ENCODE measurements at places on chromosomes 6 and 20. TPM values are rescaled to one million over a fixed set of nuclear protein-coding genes. Genes with fewer than 3 reads are reported as not detected.

- DNase-seq: peak; percentile 74
Observed at GRCh38 chr20:4091490-4092479, 76.4 kb upstream of the RNF24 start.

GRCh38 chr6:141401851-141402250 is 730.9 kb upstream of the GJE1 start:
- peak; percentile 22 for DNase-seq

DNA sequence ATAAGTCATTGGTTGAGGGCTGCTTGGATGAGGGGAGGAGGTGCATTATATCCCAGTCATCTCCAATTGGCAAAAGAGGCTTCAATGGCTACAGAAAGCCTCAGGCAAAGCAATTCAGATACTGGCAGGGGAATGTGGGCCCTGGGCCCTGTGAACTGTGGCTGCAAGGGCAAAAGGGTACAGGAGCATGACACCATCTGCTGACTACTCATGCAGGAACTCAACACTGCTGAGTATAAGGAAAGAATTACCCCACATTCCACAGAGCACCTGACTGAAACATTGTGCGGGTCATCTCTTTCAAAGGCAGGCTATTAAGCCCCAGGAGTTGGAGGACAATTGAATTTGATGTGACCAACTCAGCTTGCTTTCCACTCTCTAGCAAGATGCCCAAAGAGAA is 92.1 kb upstream of the SPTLC3 start:
- DNase-seq: peak; percentile 41

DNA sequence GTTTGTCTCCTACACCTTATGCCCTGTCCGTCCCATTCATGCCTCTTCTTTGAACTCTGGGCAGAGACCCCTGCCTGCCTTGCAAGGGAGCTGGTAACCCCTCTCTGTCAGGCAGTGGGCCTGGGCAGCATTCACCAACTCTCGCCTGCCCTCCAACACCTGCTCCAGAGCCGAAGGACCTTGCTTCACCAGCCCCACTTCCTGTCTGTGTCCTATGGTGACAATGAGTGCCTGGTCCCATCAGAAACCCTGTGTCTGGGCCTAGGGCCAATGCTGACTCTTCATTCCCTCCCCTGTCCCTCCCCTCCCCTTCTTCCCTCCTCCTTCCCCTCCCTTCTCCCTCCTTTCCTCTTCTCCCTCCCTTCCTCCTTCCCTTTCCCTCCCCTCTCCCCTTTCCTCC is 22.8 kb upstream of the PCMTD2 start:
- DNase-seq: no peak

- DNase-seq: no peak
Observed at GRCh38 chr20:61192337-61192950, 59.6 kb upstream of the CDH4 start.

- peak; percentile 78 for DNase-seq
Observed at GRCh38 chr6:32700391-32701040, 34.1 kb upstream of the HLA-DQB1 start.

- no peak for DNase-seq
Observed at GRCh38 chr6:111110036-111110435, 22.7 kb downstream of the SLC16A10 start.

CDC5L gene
- 23.1 TPM for total RNA-seq

FAM209A gene
- total RNA-seq: 0.40 TPM

PPIL6 gene
- total RNA-seq: 2.6 TPM

Measured in hepatocyte (in vitro differentiated cells).